ENCODE measurements at places on chromosomes 7 and 10. TPM values are rescaled to one million over a fixed set of nuclear protein-coding genes. Genes with fewer than 3 reads are reported as not detected.

DNA sequence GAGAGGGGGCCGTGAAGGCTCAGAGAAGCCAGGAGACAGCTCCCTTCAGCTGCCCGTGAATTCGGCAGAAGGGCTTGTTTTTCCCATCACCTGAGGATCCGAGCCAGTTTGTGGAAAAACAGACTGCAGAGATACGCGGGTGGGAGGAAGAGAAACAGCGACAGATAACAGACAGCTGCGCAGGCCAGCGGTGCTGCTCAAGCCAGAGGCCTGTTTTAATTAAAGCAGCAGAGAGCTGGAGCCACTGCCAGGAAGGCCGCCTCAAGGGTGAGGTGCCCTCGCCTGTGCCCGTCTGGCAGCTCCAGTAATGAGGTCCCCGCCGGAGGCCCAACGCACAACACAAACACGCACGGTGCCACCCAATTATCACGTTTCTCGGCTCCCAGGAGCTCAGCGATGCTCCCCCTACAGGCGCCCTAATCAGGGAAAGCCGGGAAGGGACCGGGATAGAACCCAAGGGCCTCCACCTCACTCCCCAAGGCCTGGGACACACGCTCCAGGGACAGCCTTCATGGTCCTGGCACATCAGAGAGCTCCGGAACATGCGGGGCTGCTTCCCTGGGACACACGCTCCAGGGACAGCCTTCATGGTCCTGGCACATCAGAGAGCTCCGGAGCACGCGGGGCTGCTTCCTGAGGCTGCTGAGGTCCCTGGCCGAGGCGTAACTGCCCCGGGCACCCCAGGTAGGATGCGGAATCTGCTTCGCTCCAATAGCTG lies 60.6 kb upstream of the DNAAF5 start:
- peak overlapping the region; percentile 82 for H3K27ac ChIP-seq
- no peak for DNase-seq
- peaks cover 3% of the 10 kb centered on the region for H3K36me3 ChIP-seq
- peaks cover 31% of the 10 kb centered on the region for H3K4me1 ChIP-seq
- H3K27me3 ChIP-seq, result no peaks in the 10 kb centered on the region
- no peak overlapping the region for H3K4me3 ChIP-seq

DNA sequence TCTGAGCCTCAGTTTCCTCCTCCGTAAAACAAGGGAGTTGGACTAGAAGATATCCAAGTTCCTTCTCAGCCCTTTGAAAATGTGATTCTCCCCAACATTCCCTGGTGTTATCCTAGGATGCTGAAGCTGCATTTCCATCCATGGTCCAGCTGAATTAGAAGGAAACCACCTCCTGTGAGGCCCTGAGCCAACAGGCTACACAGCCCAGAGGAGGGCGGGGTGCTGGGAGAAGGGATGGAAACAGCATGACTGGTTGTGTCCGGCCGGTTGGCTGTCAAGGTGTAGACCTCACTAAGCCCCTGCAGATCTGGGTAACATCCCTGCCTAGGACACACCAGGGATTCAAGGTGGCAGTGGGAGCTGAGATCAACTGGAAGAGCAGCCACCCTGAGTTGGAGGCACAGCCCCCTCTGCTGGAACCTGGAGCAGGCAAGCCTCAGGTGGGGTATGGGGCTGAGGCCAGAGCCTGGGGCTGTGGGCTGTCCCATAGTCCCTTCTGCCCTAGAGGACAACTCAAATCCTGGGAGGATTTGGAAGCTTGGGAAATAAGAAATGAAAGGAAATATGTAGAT lies 72.0 kb downstream of the PAX2 start:
- no peak for DNase-seq
- peaks cover 76% of the 10 kb centered on the region for H3K27me3 ChIP-seq
- no peak overlapping the region for H3K4me3 ChIP-seq
- H3K27ac ChIP-seq, result no peak overlapping the region
- no peaks in the 10 kb centered on the region for H3K4me1 ChIP-seq
- H3K36me3 ChIP-seq, result no peaks in the 10 kb centered on the region

DNA sequence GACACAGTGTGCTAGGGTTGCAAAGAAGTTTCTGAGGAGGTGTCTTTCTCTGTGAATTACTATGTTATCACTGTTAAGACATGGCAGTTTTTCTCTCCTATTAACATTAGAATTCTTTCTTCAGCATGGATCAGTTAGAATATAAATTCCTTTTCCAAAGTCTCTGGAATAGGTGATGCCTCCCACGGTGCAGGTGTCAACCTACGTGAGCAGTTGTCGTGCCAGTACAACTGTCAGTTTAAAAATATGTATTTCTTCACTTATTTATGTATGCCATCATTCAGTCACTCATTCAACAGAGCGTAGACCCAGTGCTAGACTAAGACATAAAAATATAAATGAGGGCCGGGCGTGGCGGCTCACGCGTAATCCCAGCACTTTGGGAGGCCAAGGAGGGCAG lies 83.5 kb downstream of the TACC2 start:
- no peaks in the 10 kb centered on the region for H3K36me3 ChIP-seq
- no peak overlapping the region for H3K27ac ChIP-seq
- no peak overlapping the region for H3K4me3 ChIP-seq
- no peak for DNase-seq
- no peaks in the 10 kb centered on the region for H3K27me3 ChIP-seq

The VPS37D gene
- total RNA-seq, result 5.0 TPM

DNA sequence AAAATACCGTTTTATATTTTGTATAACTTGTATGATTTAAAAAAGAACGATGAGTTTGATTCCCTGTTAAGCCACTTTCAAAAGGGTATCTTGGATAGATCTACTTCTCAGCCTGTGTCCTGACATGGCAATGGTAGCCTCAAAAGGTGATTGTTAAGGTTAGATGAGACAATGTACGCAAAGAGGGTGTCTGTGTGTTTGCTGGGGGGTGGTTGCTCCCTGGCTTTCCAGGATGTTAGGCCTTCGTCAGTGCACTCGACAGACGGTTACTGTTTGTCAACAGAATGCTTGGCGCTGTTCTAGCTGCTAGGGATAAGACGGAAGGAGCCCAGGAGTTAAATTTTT lies 90.3 kb downstream of the NEURL1 start:
- peaks cover 4% of the 10 kb centered on the region for H3K36me3 ChIP-seq
- peaks cover 8% of the 10 kb centered on the region for H3K27me3 ChIP-seq
- peaks cover 13% of the 10 kb centered on the region for H3K4me1 ChIP-seq
- no peak for DNase-seq
- no peak overlapping the region for H3K27ac ChIP-seq

- H3K4me3 ChIP-seq, result no peak overlapping the region
- H3K4me1 ChIP-seq, result peaks cover 20% of the 10 kb centered on the region
- H3K27ac ChIP-seq, result no peak overlapping the region
- DNase-seq, result no peak
- H3K27me3 ChIP-seq, result no peaks in the 10 kb centered on the region
These were observed 28.6 kb downstream of the ST7 start for GRCh38 chr7:116981939-116982338.

The PILRA gene
- 2.5 TPM for total RNA-seq

DNA sequence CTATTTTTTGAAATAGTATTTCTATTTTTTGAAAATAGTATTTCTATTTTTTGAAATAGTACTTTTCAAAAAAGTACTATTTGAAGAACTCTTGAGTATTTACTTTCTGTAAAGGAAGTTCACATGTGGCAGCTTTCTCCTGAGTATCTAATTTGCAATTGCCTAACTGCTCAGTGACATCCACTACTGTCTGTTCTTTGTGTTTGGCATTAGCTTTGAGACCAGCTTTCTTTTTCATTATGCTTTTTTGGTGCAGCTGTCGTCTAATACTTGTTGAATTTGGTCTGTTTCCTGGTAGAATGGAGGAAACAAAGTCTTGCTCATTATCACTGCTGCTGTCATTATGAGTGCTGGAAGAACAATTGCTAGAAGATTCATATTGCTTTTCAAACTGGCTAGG lies 99.1 kb downstream of the BMPR1A start:
- peaks cover 33% of the 10 kb centered on the region for H3K36me3 ChIP-seq
- peak overlapping the region; percentile 52 for H3K27ac ChIP-seq
- no peak for DNase-seq
- H3K27me3 ChIP-seq, result no peaks in the 10 kb centered on the region

DNA sequence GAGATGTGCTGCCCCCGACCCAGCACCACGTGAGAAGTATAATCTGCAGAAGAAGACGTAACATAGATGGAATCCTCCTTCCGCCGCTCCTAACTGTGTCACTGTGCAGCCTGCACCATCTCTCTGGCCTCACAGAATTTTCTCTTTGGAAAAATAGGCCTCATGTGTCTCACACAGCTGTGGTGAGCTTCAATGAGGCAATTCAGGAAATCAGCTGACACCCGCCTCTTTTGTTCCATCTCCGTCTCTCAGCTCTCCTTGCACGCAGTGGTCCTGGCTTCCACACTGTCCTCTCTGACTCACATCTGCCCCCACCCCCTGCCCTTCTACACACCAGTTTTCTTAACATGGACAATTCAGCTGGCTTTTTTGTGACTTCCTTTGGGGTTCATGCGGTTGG lies 7.2 kb downstream of the C10orf90 start:
- H3K4me3 ChIP-seq, result no peak overlapping the region
- DNase-seq, result no peak
- peaks cover 7% of the 10 kb centered on the region for H3K27me3 ChIP-seq
- H3K36me3 ChIP-seq, result no peaks in the 10 kb centered on the region
- no peak overlapping the region for H3K27ac ChIP-seq

The DNAJC2 gene
- 21.2 TPM for total RNA-seq

DNA sequence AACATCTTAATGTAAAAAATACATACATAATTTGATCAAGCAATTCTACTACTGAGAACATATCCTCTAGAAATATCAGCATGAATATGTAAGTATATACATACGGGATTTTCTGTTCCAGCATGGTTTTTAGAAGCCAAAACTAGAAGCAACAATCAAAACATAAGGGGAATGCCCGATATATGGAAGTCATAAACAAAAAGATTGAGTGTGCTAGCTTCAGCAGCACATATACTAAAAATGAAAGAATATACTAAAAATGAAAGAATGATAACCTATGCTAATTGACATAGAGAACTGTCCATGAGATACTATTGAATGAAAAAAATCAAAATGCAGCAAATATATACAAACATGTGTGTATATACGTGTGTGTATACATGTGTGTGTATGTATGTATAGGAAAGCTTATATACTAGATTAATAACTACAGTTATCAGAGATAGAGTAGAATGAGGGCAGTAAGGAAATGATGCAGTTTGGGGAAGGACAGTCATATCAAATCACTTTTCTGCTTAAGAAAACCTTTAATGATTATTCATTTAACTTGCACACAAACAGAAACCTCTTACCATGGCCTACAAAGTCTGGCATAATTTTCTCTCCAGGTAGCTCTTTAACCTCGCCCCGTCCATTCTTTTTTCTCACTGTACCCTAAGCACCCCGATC lies 72.9 kb downstream of the NPY start:
- no peaks in the 10 kb centered on the region for H3K36me3 ChIP-seq
- no peak overlapping the region for H3K4me3 ChIP-seq
- peaks cover 4% of the 10 kb centered on the region for H3K27me3 ChIP-seq
- H3K4me1 ChIP-seq, result no peaks in the 10 kb centered on the region
- DNase-seq, result no peak

Data from osteocyte (in vitro differentiated cells).